Breast epithelium (tissue), 4 donors: ENCODE measurements at places on chromosomes 1 and 21.

GRCh38 chr21:40923407-40923806, 76.4 kb upstream of the DSCAM start:
- peak; percentile 93 for DNase-seq

DNA sequence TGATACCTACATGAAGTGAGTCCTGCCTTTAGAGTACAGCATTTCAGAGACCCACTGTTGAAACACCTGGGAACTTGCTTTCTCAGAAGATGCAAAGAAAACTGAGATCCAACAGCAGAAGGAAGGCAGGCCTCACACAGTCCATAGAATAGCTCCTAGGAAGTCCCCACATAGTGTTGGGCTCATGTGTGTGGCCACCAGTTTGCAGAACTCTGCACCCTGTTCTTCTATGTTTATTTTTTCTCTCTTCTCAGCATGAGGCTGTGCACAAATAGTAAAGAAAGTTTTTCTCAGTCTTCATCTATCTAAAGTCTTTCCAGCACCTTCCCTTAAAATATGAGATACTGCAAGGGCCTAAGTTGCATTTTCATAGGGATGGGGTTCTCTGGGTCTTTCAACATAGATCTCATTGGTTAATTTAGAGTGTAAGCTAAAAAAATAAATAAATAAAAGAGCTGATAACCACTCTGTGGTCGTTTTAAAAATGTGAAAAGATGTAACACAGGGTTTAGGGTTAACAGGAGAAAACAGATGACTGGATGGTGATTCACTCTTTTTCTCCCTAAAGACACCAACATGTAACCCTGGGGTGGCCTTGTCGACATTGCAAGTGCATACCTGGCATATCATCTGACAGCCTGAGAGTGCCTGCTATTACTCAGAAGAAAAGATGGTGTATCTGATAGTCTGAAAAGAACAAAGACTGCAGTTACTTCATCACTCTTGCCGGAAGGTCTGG, 94.6 kb downstream of the ZC3H11B start:
- DNase-seq = no peak

DNA sequence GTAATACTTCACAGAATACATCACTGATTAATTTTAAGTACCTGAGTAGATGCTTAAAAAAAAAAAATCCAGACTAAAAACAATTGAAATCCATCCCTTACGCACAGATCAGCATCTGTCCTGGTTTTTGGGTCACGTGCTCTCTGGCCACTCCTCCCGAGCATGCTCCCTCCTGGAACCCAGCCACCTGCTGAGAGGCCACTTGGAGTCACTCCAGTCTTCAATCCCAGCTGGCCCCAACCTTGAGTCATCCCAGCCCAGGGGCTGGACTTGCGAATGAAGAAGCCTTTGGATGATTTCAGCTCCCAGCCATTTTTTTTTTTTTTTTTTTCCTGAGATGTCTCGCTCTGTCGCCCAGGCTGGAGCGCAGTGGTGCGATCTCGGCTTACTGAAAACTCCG, 8.9 kb downstream of the MAP1LC3C start:
- peak; percentile 44 for DNase-seq

DNA sequence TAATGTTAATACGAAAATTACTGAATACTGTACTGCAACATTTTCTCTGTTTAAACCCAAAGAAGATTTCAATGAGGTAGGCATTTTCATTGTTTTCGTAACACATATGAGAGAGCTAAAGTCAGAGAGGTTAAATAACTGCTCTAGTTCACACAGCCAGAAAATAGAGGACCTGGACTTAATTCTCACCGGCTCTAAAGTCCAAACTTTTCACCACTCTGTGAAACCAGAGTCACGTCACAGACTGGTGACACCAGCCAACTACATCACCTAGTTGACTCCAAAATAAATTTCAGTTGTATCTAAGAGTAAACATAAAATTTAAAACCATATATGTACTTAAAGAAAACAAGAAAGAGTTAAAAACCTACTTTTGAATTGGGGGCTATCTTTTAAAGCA, 146.7 kb downstream of the FCRL5 start:
- DNase-seq = no peak

DNA sequence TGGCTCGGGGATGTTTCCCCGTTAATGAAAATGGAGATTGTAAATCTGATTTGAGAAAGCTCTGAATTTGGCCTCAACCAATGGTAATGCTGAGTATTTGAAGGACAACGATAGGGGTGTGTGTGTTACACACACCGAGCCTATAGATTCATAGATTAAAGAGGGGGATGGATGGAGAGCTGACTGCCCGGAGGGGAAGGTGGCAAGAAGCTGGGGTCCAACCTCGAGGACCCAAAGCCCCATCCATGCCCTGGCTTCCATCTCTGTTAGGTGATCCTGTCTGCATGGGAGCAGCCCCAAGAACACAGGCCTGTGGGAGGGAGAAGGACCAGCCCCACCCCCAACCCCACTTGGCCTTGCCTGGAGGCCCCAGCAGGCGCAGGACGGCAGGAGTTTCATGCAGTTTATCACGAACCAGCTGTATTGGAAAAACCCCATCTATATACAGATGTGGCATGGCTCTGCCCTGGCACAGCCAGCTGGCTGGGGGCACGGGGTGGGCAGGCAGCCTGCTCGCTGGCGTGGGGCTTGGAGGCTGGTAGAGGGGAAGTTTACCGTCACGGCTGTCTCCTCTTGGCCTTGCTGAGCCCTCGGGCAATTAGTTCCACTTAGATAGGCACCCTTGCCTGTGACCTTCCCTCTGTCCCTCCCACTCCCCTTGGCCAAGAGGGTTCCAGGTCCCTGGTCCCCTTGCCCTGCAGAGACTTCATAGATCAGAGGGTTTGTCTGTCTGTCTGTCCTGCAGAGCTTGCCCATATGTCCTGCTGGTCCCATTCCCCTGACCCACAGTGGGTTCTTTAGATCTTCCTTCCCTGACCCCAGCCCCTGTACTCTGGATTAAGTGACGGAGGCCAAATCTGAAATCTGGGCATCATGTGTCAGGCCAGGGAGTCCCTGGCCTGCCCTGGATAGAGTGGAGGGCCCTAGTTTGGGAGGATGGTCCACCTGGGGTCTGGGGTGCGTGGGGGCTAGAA, 3.0 kb downstream of the HSPB7 start:
- no peak for DNase-seq

DNA sequence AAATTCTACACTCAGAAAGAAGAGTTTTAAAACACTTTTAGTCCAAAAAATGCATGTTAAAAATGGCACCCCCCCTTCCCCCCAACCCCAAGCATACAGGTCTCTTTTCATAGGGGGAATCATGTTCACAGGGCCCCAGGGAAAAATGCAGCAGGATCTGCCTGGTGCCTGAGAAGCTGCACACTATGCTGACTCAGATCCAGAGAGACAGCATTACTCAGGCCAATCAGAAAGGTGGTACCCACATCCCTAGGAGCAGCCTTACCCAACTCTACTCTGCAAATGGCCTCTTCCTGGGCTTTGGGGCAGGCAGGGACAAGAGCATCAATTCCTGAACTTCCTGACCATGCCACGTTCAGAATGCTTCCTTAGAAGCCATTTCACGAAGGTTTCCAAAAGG, 119.0 kb downstream of the HIVEP3 start:
- DNase-seq = no peak

DNA sequence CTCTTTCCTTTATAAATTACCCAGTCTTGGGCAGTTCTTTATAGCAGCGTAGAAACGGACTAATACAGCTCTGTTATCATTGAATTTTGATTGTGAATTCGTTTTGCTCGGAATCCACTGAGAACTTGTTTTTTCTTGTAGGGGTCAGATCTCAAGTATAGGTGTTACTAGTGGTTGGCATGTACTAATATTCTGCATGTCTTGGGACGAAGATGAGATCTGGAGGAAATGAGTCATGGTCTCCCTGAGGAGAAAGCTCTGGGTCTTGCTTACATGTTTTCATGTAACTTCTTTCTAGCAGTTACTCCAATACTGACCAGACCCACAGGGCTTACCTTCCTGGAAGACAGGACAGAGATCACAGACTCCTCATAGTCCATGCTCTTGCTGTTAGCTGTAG, 30.3 kb downstream of the ZSCAN20 start:
- DNase-seq = no peak

DNA sequence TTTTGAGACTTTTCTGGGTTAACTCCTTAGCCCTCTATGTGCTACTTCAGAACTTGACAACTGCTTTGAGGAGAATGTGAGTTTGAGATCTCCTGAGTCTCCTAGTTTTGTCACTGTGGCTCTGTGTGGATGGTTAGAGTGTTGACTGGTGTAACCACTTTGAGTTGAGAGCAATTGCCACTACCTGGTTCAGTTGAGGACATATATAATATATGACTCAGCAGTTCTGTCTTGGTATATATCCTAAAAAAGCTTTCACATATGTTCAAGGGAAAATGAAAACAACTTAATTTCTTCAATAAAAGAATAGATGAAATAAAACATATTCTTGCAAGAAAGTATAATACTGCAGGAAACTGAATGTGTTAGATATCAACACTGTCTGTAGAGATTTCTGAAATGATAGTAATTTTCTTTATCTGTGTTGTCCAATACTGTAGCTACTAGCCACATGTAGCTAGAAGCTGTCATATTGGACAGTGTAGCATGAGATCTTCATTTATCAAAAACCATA, 96.7 kb upstream of the QSOX1 start:
- DNase-seq = no peak
